Right cardiac atrium (tissue), 5 donors: ENCODE measurements at places on chromosomes 5 and 9.
A peak's percentile ranks its signal among the peaks of the same experiment; 100 is the strongest.

- no peak for DNase-seq
Observed at GRCh38 chr5:178106086-178106485, 7.2 kb upstream of the N4BP3 start.

- no peak for DNase-seq
Observed at GRCh38 chr9:92652461-92652860, 17.5 kb downstream of the IPPK start.

- no peak for DNase-seq
Observed at GRCh38 chr9:792331-793260, 48.9 kb upstream of the DMRT1 start.

- no peak for DNase-seq
Observed at GRCh38 chr5:170484847-170485615, 18.8 kb upstream of the KCNIP1 start.

DNA sequence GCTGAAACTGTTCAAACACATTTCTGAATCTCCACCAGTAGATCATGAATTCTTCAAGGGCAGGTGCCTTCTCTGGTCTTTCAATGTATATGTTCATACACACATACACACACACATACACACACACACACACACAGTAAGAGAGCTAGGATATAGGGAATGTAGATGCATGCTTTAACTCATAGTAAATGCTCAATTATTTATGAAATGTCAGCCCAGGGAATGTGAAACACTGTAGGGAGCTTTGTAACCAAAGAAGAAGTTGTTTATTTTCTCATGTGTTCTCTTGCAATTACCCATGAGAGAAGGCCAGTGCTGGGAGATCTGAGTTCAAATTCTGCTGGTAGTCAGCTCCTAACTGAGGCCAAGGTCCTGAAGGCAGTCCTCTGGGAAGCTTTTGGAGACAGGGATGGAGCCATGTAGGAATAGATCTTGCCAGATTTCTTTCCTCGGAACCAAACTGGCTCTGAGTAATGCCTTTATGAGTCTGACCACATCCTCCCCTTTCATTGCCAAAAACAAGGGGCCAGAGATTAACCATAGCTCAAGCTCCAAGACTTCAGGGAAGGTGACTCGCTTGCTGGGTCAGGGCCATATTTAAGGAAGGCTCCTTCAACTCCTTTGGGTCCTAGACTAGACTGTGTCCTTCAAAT, 487.0 kb upstream of the TNC start:
- no peak for DNase-seq

GRCh38 chr9:20303066-20303465, 319.2 kb downstream of the MLLT3 start:
- no peak for DNase-seq

GRCh38 chr5:96595300-96596090, 66.7 kb upstream of the CAST start:
- no peak for DNase-seq

- no peak for DNase-seq
Observed at GRCh38 chr9:108002371-108002956, 512.9 kb upstream of the KLF4 start.

GRCh38 chr5:116088062-116088461, 3.2 kb downstream of the COMMD10 start:
- DNase-seq = no peak

- DNase-seq = no peak
Observed at GRCh38 chr9:94068257-94068656, 16.0 kb upstream of the PTPDC1 start.

DNA sequence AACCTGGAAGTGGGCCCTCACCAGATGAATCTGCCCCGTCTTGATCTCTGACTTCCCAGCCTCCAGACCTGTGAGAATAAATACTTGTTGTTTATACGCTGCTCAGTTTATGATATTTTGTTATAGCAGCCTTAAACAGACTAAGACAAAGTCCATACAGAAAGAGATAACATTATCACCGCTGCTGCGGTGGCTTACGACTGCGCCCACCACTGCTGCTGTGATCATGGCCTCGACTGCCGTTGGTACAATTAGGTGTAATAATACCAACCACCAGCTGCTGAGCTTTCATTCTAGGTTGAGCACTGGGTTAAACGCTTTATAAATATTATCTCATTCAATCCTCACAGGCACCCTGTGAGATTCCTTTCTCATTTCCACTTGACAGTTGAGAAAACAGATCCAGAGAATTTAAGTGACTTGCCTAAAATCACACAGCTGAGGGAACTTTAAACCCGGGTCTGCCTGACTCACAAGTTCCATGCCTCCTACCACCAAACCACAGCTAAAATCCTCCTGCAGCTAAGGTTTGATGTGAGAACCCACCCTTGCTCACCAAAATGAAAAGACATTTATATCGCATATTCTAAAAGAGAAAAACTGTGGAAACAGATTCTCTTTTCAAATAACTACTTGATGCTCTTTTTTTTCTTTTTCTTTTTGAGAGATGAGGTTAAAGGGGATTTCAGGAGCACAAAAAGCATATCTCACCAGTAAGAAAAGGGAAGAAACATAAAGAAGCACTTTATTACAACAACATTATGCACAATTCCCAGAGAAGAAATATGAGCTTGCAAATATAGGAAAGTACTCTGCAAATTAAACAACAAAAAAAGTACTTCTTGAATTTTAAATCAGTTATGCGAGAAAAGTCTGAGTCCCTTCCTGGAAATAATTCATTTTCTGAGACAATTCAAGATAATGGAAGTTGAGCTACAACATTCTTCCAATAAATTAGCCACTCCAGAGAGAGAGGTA, 23.9 kb downstream of the GOLM1 start:
- no peak for DNase-seq

DNA sequence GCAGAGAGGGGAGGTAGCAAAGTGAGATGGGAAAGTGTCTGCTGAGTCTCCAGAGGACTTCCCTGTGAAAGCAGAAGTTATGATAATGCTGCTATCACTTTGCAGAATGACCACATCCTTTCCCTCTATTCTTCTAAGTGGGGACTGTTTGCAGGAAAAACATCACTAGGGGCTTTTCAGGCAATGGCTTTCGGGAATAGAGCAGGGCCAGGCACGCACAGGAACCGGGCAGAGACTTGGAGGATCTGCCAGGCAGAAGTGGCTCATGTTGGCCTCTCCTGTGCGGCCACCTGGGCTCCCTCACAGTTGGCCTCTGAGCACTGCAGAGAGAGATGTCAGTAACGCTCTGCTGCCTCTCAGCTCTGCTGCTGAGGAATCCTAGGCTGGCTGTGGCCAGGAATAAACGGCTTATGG, 214.7 kb downstream of the MAST4 start:
- DNase-seq = no peak

- no peak for DNase-seq
Observed at GRCh38 chr5:34699155-34700077, 43.3 kb downstream of the RAI14 start.

GRCh38 chr5:141969783-141970771, 1.2 kb downstream of the RNF14 start:
- DNase-seq = no peak

DNA sequence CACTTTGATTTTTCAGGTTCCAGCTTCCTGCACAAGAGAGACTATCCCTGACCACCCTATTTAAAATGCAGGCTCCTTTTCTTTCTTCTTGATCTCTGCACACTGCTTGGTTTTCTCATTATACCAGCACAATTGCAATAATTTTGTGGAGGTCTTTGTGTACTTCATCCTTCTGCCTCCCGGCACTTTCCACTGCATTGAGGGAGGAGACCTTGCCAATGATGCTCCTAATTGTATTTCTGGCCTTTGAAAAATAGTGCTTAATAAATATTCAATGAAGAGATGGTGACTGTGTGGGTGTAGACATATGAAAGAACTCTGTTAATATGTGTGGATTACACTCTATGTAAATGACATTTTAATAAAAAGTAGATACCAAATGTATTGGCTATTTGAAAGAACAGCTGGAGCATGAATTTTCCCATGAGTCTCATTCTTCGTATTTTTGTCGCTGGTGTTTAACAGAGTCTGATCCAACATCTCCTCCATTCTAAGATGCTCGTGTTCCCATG, 42.1 kb downstream of the FOXI1 start:
- no peak for DNase-seq

DNA sequence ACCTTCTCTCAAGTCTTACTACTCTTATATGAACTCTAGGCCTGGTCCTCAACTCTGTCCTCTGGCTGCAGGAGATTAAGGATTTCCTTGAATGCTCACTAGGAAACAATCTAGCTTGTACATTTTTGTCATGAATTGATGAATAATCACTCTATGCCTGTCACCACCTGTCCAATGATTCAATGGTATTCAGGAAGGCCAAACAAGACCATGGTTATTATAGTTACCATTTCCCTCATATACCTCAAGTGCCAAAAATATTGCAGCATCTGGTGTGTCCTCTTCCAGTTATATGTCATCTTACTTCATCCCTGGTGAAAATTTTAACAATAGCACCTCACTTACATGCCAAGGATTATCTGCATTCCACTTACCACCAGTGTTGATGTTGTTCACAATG, 179.0 kb upstream of the MOCS2 start:
- no peak for DNase-seq

GRCh38 chr5:125835293-125836172, 587.7 kb upstream of the GRAMD2B start:
- peak; percentile 37 for DNase-seq

DNA sequence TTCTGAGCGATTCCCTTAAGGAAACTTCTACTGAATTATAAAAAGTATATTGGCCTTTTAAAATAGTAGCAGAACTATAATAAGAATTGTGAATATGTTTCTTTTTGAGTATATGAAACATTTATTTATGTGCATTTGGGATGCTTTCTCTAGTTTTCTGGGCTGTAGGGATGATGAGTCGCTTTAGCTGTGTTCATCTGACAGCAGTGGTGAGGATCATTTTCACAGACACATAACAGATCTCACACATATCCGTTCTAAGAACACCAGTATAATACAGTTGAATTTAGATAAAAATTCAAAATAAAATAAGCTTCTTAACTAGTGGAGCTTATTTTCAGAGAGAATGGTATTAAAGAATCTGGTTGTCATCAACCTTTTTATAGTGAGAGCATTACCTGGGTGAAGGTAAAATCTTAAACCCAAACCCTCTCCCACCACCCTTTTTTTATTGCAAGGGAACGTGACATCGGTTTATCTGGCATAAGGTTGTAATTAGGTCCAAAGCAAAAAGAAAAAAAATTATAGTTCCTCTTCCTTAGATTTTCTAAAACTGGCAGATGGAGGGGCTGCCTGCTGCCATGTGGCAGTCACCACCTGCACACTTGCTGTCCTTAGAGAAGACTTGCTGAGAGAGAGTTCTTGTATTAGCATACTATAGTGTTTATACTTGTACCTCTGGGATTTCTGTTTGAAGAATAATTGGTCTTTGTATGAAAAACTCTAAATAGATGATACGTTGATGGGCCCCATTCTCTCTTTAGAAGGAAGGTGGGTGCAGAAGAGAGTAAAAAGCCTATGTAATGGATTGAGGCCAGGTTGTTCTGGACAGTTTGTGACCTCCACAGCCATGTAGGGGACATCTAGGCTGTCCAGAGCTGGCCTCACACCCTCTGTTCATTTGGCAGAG, 86.8 kb downstream of the CAMK4 start:
- no peak for DNase-seq

DNA sequence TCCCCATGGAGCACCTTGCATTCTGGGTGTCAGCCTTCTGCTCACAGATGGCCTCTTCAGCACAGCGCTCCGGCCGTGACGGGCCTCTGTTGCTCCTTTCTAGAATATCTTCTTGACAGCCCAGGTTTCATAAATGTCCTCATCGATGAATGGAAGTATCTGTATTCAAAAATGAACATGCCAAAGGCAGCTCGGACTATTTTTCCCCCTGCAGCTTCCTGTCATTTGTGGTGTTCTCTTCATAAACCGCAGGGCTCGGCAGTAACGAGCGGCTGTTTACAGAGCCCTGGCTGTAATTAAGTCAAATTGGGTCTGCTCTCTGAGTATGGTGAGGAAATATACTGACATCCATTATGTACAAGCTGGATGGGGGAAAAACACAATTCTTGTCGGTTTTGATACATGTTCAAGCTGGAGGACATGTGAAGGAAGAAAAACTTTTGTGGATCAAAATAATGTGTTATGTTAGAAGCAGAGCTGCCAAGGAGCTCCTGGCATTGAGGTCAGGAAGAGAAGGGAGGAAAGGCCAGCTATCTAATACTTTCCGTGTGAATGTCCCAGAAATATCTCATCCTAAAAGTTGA, 154.1 kb upstream of the CD180 start:
- DNase-seq = no peak
